Osteocyte (in vitro differentiated cells): ENCODE measurements at places on chromosomes 16 and 17.

DNA sequence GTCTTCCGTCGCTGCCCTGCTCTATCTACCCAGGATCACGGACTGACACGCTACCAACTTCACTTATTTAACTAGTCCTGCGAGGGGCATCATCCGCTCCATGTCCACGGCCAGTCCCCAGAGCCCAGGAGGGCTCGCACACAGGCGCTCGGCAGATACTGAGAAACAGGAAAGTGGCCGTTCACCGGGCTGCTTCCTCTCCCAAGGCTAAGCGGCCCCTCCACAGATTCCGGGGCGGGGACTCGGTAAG is 388 bp downstream of the OXLD1 start:
- DNase-seq, result no peak

DNA sequence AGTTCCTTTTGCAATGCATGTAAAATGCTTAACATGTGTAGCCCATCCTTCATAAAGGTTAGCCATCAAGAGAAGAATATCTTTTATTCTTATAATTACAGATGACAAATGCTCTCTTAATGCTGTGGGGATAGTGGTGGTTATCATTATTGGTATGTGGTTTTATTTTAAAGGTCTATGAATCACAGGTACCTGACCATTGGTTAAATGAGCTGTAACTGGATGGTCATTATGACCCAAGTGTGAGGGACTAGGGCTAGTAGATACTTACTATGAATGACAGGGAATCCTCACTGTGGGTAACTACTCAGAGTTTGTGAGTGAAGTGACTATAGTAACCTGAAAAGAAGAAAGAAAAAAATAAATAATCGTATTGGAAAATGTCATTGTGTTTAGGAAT is 78.8 kb downstream of the CDRT15 start:
- DNase-seq, result no peak

DNA sequence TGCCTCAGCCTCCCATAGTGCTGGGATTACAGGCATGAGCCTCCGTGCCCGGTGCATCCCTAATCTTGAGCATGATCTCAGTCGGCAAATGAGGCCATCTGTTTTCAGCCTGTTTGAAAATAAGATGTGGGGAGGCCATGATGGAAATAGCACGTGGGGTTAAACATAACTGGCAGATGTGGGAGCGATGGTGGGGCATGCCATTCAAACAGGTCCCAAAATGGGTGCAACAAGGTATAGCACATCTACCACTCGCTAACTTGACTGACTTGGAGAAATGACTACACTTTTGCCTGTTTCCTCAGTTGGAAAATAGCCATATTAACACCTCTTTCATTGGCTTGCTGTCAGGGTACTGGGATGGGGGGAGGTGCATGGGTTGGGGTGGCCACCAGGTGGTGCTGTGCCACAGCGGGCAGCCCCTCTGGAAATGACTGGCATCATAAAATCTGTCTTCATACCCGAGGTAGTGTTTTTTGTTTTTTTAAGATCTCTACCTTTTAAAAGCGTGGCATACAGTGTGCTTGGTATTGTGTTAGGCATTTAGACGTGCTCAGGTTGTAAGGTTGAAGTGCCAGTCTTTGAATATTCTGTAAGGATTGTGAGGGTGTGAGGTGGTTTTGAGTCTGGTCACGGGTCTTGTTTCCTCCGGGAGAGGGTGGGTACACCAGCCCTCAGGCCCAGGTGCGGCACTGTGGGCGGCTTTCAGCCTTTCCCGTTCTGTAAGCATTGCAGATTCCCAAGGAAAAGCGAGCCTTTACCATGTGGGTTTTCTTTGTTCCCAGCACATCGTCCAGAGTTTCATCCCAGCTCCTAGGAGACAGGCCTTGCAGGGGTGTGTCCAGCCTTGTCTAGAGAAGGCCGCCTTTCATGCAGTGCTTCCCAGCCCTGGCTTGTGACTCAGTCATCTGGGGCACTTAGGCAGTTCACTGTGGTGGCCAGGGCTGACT is 2.9 kb upstream of the TTYH2 start:
- DNase-seq, result peak; percentile 90

DNA sequence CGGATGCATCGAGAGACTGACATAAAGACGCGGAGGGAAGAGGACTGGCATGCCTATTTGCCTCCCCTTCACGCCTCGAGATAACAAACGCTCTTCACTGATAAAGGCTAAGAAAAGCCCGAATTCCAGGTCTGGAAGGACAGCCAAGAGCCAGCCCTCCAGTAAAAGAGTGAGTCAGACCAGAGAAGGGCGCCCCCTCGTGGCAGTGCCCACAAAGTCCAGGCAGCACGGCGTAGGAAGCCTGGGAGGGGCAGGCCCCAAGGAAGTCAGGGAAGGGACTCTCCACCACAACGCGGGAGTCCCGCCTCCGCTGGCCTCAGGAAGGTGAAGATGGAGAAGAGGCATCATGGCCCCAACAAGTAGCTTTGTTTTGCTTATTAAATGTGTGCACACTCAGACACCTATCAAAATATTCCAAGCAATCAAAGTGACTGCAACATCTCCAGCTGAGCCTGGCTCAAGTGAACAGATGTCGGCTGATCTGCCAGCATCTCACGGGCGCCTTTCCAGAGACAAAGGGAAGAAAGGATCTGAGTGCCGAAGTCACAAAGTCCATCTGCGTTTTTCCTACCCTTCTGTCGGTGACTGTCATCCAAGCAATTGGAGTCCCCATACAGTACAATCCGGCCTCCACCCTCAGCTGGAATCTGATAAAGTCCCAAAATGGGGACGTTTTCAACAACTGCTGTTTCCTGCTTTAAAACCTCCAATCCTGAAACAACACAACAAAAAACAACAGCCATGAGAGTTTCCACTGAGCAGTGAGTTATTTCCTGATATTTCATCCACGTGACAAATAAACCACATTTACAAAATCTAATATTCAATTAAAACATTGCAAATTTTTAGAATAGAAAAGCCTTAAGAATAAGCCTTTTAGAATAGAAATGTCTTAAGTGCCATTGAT is 20.4 kb upstream of the SLC38A8 start:
- DNase-seq, result peak; percentile 92

- DNase-seq, result peak; percentile 74
Observed at GRCh38 chr17:5562661-5563360, 21.5 kb downstream of the NLRP1 start.
